Left lung (tissue), 14 donors: ENCODE measurements at places on chromosomes 5 and 9. TPM values are rescaled to one million over a fixed set of nuclear protein-coding genes. Genes with fewer than 3 reads are reported as not detected.

ENTPD2 gene
- total RNA-seq = 0.71 TPM

LPAR1 gene
- total RNA-seq = 23.3 TPM

TUT7 gene
- 37.2 TPM for total RNA-seq

- H3K27me3 ChIP-seq = no peaks in the 10 kb centered on the region
- DNase-seq = no peak
- H3K4me1 ChIP-seq = no peaks in the 10 kb centered on the region
- no peaks in the 10 kb centered on the region for H3K36me3 ChIP-seq
Observed at GRCh38 chr5:134911285-134912206, 6.6 kb downstream of the PCBD2 start.

- no peak for DNase-seq
- H3K4me1 ChIP-seq = peaks cover 16% of the 10 kb centered on the region
- H3K36me3 ChIP-seq = no peaks in the 10 kb centered on the region
- no peaks in the 10 kb centered on the region for H3K27me3 ChIP-seq
- no peak overlapping the region for H3K27ac ChIP-seq
- no peak overlapping the region for H3K4me3 ChIP-seq
Observed at GRCh38 chr5:131463656-131464055, 171.4 kb downstream of the RAPGEF6 start.

GRCh38 chr9:95053611-95054570 is 263.6 kb downstream of the FANCC start:
- H3K27ac ChIP-seq = no peak overlapping the region
- no peak overlapping the region for H3K4me3 ChIP-seq
- DNase-seq = no peak
- no peaks in the 10 kb centered on the region for H3K36me3 ChIP-seq
- peaks cover 26% of the 10 kb centered on the region for H3K4me1 ChIP-seq
- no peaks in the 10 kb centered on the region for H3K27me3 ChIP-seq
